ENCODE measurements at places on chromosomes 12 and 14.
A peak's percentile ranks its signal among the peaks of the same experiment; 100 is the strongest.

DNA sequence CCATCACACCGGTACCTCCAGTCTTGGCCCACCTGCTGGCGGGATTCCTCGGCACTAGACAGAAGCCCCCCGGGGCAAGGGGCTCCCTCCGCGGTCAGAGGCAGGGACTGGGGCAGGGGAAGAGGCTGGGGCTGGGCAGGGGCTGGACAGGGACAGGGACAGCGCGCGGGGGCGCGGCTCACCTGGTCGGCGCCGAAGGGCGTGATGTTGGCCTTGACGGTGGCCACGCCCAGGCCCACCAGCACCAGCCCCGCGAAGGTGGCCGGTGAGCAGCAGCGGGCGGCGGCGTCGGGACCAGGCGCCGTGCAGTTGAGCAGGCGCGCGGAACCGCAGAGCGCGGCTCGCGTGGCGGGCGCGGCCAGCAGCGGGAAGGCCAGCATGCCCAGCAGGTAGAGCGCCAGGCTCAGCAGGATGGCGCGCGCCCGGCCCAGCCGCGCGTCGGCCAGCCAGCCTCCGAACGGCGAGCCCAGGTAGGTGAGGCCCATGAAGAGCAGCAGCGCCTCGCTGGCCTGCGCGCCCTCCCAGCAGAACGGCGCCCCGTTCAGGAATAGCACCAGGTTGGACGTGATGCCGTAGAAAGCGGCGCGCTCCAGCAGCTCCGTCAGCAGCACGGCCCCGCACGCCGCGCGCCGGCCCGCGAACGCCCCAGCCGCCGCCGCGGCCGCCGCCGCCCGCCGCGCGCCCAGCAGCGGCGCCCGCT, 392 bp downstream of the SLC15A4 start:
- DNase-seq, result no peak

- DNase-seq, result no peak
These were observed 74.9 kb downstream of the VWF start for GRCh38 chr12:6049587-6049986.

GRCh38 chr14:76834241-76834661, 8.0 kb downstream of the LRRC74A start:
- DNase-seq, result no peak

- DNase-seq, result no peak
These were observed 19.2 kb downstream of the DDX51 start for GRCh38 chr12:132124766-132125425.

DNA sequence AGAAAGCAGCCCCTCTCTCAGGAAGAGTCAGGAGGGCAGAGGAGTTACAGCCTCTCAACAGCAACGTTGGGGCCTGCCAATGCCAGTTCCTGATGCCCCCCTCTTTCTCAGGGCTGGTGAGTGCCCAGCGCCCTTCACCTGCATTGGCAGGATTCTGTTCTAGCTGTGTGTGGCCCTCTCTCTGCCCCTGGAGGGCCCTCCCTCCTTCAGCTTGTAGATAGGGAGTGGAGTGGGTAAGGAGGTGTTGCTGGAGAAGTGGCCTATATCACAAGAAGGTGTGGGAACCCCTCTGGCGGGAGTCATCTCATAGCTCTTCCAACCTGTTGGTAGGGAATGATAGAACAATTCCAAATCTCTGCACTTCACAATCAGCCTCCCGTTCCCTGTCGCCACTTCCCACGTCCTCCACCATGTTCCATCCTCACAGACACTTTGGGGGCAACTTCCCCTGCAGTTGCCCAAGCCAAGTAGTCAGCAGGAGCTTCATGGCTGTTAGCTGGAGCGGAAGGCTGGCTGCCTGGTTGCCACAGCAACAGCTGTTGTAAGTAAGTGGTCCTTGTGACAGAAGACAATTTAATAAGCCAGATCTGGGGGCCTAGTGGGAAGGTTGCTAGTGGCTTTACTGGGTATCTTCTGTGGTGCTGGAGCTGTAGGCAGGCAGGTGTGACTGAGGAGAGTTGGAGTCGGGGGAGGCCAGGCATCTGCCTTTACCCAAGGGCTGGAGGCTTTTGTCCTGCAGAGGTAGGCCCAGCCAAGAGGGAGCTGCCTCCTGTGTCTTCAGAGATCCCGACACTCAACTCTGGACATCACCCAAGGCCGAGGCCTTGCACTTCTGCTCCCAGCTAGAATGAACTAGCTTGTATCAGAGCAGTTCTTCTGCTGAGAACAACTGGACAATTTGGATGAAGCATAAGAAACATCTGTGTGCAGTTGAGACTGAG, 38.4 kb downstream of the GALNT16 start:
- no peak for DNase-seq

DNA sequence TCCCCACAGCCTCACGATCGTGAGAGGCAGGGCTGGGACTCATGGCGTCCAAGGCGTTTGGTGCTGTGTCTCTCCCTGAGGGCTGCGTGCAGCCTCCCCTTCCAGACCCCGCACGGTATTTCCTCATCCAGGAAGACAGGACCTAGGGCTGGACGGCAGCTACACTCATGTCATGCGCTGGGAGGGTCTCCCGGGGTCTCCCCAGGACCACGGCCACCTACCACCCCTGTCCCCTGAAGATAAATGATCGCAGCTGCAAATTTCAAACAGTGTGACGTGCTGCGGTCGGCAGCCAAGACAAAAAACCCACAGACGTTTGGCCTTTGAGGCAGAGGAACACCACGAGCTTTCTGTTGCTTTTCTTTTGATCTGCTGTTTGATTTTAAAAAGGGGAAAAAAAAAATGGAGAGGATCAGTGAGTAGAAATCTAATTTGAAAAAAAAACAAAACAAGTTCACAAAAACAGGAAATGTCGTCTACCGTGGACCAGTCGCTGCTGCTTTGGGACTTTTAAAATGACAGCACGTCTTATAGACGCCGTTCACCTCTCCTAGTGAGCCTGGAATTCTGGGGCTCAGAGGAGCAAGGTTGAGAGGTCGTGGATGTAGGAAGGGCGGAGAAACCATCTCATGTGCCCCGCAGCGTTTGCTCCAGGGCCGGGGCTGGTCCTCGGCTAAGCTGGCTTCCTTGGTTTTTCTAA, 237.6 kb downstream of the SLC41A2 start:
- DNase-seq, result peak; percentile 63

- DNase-seq, result peak; percentile 72
These were observed 58.8 kb downstream of the PIK3C2G start for GRCh38 chr12:18320036-18320617.

DNA sequence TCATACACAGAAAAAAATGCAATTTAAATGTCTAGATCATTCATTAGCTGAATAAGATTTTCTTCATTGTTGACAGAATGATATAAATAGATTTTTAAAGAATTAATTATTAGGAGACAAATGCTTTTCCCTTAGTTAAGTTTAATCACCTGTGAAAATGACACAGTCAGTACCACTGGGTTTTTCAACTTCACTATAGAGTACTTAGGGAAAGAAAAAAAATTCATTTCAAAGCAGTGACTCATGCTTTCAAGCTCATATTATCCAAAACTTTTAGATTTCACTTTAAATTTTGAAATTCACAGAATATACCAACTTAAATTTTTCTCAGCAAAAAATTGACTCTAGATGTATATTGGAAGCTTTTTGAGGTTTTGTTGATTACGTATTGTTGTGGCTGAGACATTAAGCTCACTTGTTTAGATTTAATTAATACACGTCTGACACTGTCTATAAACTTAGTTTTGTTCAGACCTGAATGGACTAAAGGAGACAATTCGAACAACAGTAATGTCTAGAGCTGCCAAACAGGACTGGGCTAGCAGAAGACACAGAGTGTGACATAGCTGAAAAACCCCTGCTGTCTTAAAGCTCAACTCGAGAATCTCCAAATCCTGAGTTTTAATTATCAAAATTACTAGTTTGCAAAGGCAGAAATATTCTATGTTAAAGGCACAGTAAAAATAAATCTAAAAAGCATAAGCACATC, 1.6 kb downstream of the MGAT4C start:
- DNase-seq, result no peak

DNA sequence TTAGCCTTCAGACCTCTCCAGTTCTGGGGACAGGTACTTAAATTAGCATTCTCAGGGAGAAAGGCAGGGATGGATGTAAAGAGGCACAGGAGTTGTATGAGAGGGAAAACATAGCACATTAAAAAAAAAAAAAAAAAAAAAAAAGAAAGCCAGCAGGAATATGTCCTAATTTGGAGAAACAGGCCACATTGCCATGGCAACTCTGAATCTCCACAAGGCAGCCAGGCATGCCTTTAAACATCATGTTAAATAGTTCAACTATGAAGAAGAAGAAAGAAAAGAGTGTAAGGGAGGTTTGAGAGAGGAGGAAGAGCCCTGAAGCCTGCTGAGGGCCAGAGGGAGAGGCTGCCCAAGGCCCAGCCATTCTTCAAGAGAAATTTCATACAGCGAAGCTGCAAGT, 145.8 kb downstream of the GRIN2B start:
- no peak for DNase-seq

DNA sequence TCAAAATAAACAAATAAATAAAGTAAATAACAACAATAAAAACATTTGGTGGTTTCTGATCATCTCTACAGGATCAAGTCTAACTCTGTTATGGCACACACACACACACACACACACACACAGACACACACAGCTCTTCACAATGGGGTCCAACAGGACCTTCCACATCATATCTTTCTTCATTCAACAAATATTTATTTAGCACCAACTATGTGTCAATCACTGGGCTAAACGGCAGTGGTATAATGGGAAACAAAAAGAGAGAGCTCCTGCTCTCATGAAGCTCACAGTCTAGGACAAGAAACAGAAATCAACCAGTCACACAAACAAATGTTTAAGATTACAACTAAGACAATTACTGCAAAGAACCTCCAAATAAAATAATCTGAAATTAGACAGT, 9.3 kb downstream of the PPP1R13B start:
- no peak for DNase-seq

- DNase-seq, result no peak
These were observed 45.7 kb downstream of the SPATS2 start for GRCh38 chr12:49413010-49413409.

- DNase-seq, result no peak
These were observed 17.4 kb upstream of the SLC10A1 start for GRCh38 chr14:69814397-69814796.

All from lung (tissue), 17 donors.